Right atrium auricular region (tissue), 2 donors: ENCODE measurements at places on chromosomes 6 and 20.

DNA sequence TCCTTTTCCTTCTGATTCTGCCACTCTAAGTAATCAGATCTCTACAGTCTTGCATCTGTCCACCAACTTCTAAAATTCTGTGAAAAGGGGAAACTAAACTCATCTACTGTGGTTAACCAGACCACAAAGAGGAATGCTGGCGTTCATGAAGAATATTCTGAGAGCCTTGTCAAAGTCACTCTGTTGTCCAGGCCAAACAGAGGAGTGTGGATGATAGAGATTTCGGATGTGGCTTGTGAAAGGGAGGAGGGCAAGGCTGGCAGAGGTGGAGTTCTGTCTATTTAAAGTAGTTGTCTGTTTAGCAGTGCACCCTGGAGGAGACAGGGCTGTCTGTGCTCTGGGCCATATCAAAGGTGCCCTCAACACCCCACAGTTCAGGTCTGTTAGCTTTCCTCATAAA is 33.9 kb downstream of the CCN2 start:
- DNase-seq = no peak

GRCh38 chr20:5621305-5621704 is 128.9 kb upstream of the SHLD1 start:
- DNase-seq = no peak

DNA sequence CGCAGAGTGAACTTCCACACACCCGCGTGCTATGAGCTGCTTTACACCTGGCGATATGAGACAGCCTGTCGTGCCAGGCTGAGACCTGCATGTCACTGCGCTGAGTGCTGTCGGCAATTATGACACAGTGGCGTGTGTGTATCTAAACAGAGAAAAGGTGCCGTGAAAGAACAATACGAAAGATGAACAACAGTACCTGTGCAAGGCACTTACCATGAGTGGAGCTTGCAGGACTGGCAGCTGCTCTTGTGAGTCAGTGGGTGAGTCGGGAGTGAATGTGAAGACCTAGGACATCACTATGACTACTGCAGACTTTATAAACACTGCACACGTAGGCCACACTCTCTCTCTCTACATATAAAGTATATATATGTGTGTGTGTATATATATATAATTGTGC is 68.5 kb upstream of the DUSP22 start:
- peak; percentile 18 for DNase-seq

GRCh38 chr6:163406366-163406765 is 8.2 kb upstream of the QKI start:
- no peak for DNase-seq

- no peak for DNase-seq
Observed at GRCh38 chr6:71012866-71013469, 56.1 kb upstream of the B3GAT2 start.

- no peak for DNase-seq
Observed at GRCh38 chr6:64445038-64445437, 809.4 kb downstream of the PHF3 start.
